ENCODE measurements at places on chromosomes 5 and 9.

DNA sequence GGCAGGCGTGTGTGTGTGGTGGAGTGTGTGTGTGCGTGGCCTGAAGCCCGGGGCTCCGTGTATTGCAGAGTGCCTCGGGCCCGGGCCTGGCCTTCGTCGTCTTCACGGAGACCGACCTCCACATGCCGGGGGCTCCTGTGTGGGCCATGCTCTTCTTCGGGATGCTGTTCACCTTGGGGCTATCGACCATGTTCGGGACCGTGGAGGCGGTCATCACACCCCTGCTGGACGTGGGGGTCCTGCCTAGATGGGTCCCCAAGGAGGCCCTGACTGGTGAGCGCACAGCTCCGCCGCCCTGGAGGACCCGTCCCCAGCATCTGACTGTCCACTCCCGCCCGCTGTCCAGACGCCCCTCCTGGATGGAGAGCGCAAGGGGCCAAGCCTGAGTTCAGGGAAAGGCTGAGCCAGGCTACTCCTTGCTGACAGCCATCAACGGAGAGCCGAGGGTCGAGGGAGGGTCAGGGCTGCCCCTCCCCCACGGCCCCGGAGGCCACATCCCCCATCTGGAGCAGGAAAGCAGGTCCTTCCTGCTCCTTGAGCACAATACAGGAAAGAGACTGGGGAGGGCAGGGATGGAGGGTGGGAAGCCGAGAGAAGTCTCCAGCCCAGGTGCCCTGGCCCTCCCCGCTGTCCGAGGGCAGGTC, 18.4 kb downstream of the SLC6A18 start:
- no peak for DNase-seq

- DNase-seq = no peak
Measured at GRCh38 chr9:129773262-129774048, 20.6 kb upstream of the PTGES start.

DNA sequence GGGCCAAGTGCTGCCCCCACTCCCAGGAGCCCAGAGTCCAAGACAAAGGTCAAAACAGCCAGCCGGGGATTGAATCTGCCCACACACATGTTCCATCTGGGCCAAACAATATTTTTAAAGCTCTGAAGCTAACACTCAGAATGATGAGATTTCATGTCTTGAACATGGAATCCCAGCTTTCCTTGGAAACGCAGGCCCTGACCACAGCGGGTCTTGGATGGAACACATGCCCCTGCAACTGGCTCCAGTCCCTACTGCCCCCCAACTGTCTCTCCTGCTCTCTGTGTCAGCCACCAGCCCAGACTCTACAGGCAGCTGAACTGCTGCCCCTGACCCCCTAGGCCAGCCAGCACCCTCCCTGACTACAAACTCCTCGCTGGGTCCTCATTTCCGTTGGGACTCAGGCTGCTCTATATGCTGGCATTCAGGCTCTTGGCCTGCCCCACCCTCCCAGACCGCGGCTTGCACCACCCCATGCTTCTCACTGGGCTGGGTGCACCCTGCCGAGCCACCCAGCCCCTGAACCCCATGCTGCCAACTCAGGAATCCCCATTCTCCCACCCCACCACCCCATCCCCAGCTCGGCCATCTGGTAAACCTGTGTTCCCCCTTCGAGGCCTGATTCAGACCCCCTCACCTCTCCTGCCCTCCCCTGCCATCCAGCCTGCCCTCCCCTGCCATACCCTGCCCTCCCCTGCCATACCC, 71.7 kb downstream of the ADAMTS2 start:
- DNase-seq = no peak

DNA sequence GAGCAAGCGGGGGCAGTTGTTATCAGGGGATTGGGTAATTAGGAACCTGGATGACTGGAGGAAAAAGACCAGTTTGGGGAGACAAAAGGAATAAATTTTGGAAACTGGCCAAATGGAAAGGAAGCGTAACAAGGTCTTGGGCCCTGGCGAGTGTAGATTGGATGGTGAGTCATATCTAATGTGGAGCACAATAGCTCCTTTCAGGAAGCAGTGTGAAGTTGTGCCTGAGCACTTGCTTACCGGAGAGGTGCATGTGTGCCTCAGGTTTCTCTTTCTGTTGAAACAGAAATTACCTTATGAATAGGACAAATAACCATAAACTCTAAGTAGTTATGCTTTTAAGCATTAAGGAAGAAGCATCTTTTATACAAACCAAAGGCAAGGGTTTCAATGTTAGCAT, 176.4 kb downstream of the KIF4B start:
- DNase-seq = no peak

DNA sequence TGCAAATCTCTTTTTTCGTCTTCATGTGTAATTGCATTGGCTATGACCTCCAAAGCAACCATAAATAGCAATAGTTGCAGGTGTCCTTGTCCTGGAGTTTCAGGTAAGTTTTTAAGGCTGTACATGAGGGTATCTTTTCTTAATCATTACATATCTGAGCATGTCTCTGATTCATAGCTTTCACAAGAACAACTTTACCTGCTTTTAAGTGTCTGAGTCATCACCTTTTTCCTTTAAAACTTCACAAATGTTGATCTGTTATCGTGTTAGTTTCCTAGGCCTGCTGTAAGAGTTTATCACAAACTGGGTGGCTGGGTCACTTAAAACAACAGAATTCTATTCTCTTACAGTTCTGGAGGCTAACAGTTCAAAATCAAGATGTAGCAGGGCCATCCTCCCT, 13.8 kb downstream of the GARNL3 start:
- no peak for DNase-seq

GRCh38 chr9:99335280-99335679, 113.2 kb downstream of the SEC61B start:
- DNase-seq = peak; percentile 6

- no peak for DNase-seq
Measured at GRCh38 chr5:181219262-181220177, 3.6 kb upstream of the TRIM41 start.

GRCh38 chr5:87588316-87588715, 175.6 kb upstream of the CCNH start:
- no peak for DNase-seq

GRCh38 chr5:4093970-4094369, 498.3 kb downstream of the IRX1 start:
- DNase-seq = no peak

GRCh38 chr5:25963251-25964008, 1075.0 kb downstream of the CDH9 start:
- DNase-seq = no peak

- DNase-seq = no peak
Measured at GRCh38 chr5:67009028-67009427, 187.6 kb downstream of the CD180 start.

GRCh38 chr5:135535420-135535819, 344 bp downstream of the NEUROG1 start:
- no peak for DNase-seq

- no peak for DNase-seq
Measured at GRCh38 chr5:148583421-148583965, 70.8 kb downstream of the HTR4 start.

GRCh38 chr5:122064992-122065391, 13.1 kb downstream of the LOX start:
- DNase-seq = no peak

GRCh38 chr5:39423331-39423751, 1.4 kb downstream of the DAB2 start:
- no peak for DNase-seq
